ENCODE measurements at places on chromosomes 7 and 10. TPM values are rescaled to one million over a fixed set of nuclear protein-coding genes. Genes with fewer than 3 reads are reported as not detected.

Gene ENO4
- total RNA-seq: not detected

Gene BTBD16
- 0.14 TPM for total RNA-seq

Gene EPHA1
- total RNA-seq: 87.5 TPM

Gene PLEKHA8
- total RNA-seq: 8.3 TPM

Gene JCAD
- 0.35 TPM for total RNA-seq

Gene PVRIG
- not detected for total RNA-seq

Gene TMEM196
- total RNA-seq: not detected

Measured in airway epithelial cell (primary cell).